ENCODE measurements at places on chromosomes 11 and 22. TPM values are rescaled to one million over a fixed set of nuclear protein-coding genes. Genes with fewer than 3 reads are reported as not detected.

GRCh38 chr22:48568736-48569330, 1258.8 kb downstream of the BRD1 start:
- no peaks in the 10 kb centered on the region for H3K4me1 ChIP-seq
- H3K27ac ChIP-seq: no peak overlapping the region
- H3K27me3 ChIP-seq: no peaks in the 10 kb centered on the region
- DNase-seq: no peak
- H3K36me3 ChIP-seq: no peaks in the 10 kb centered on the region

DNA sequence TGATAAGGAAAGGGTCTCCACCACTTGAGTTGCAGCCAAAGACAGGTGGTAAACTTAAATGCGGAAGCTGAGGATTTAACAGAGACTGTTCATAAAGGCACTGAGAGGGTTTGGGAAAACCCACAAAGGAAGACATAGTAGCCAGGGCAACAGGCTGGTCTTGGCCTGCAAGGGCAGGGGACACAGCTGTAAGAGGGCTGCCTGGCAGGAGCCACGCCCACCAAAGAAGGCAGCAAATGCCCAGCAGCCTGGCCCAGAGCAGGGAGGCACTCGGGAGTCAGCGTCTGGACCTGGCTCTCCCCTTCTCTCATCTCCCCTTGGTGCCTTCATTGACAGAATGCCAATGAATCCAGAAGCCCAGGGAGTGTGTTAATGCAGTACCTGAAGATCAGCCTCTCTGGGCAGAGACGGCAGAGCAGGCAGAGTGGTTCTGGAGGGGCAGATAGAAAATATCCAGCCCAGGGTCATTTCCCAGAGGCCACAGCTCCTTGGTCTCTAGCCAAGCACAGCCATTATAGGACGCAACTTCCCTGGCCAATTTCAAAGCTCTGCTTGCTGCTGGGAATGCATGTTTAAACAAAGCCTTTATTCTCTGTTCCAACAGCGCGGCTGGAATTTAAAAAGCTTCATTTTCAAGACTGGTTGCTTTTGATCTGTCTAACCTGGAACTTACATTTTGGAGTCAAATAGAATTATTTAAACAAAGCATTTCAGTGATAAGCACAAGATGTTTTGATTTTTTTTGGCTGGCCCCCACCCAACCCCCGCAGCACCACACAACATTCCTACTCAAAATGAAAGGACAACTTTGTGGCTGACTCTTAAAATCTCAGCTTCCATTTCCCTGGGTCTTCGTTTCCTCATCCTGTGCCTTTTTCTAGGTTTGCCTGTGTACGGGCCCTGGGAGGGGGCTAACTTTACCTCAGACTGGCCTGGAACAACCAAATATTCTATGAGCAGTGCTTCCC, 125.6 kb upstream of the LMO1 start:
- peaks cover 10% of the 10 kb centered on the region for H3K4me1 ChIP-seq
- H3K27ac ChIP-seq: no peak overlapping the region
- no peak for DNase-seq
- H3K4me3 ChIP-seq: no peak overlapping the region
- no peaks in the 10 kb centered on the region for H3K36me3 ChIP-seq

DNA sequence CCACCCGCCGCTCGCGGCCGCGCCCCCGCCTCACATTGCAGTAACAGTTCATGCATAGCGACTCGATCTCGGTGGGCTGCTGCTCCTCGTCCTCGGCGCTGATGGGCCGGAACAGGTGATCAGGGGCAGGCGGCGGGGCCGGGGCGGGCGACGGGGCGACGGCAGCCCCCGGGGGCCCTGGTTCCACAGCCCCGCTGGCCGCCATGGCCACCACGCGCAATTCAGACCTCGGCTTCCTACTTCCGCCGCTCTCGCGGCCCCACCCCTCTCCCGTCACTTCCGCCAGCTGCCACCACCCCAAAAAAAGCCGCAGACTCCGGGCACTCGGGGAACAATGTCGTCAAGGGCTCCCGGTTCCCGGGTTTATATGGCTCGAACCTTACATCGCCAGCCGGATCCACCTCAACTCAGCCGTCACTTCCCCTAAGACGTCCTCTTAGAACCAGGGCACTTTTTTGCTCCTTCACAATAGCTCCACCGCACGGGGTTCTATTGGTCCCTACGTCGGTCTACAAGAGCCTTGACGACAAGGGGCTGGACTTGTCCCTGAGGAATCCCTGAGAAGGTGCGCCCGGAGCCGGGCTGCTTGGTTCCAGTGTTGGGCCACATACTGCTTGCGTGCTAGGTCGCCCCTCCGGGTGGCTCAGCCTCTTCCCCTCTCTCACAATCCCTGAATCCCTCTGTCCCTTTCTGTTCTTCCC, at the start of gene ZPR1:
ZPR1 (minus strand) TSS at position 238 of the 701 bp plus-strand sequence; CDS start at position 205, 33 bp downstream.
- peak within 1 kb of the TSS; percentile 79 for H3K4me3 ChIP-seq
- peak within 1 kb of the TSS; percentile 56 for H3K27ac ChIP-seq
- DNase-seq: peak; percentile 89

GRCh38 chr11:15258433-15259165, 143.9 kb downstream of the INSC start:
- no peaks in the 10 kb centered on the region for H3K36me3 ChIP-seq
- no peak overlapping the region for H3K27ac ChIP-seq
- H3K27me3 ChIP-seq: no peaks in the 10 kb centered on the region
- DNase-seq: no peak
- peaks cover 4% of the 10 kb centered on the region for H3K4me1 ChIP-seq

DNA sequence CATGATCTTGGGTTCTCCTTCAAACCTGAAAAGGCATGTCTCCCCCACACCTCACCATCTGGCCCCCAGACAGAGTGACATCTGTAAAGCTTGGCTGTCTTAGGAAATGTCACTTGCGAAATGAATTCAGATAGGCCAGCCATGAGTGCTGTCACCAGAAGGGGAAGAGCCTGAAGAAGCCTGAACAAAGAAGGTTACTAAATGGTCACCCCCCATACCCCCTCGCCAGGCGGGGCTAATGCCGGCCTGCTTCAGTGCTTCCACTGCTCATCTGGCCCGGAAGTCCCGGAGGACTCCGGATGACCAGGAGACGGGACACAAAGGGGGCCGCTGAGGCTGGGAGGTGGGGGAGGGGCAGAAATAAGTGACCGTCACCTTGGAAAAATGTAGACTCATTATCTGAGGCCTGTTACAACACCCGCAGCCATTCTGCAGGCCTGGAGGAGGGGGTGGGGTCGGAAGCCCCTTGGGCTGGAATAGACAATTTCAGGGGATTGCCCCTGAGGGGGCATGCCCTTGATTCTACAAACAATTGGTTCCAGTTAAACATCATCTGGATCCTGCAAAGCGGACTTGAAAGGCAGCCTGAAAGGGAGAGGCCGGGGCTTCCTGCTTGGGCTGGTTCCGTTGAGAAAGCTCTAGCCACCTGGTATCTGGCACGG, 43.2 kb downstream of the NAT10 start:
- H3K36me3 ChIP-seq: peaks cover 34% of the 10 kb centered on the region
- no peaks in the 10 kb centered on the region for H3K4me1 ChIP-seq
- H3K4me3 ChIP-seq: no peak overlapping the region
- no peak overlapping the region for H3K27ac ChIP-seq

DNA sequence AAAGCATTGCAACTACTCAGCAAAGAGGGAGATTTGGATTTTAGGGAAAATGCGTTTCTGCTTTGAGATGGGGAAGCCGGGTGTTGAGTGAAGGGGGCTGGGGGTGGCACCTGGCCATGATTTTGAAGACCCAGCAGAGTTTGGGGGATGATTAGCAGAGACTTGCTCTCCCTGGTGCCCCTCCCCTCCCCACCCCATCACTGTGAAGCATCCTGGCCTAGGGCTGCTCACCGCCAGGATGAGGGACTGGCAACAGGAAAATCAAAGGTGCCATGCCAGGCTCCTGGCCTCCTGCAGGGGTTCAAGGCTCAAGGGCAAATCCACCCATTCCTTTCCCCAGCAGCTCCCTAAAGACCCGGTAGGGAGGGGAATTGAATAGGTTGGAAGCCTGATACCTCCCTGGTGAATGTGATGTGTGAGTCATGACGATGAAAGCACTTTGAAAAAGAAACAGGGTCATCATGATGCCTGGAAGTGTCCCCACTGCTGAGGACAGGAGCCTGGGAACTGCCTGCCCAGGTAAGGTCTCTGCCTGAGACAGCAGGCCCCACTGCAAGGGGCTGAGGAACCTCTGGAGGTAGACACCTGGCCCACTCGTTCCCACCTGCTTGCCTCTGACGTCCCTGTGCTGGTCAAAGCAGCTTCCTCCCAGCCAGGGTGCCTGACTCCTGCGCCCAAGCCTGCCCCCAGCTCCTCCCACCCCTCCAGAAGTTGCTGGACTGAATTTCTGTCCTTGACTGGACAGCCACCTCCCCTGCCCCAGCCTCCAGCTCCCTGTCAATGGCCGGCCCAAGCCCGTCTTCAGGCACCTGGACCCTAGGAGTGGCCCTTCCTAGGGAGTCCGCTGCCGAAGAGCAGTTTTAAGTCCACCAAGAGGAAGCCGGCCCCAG, 1.7 kb downstream of the CHST1 start:
- peaks cover 40% of the 10 kb centered on the region for H3K27me3 ChIP-seq
- peaks cover 22% of the 10 kb centered on the region for H3K4me1 ChIP-seq
- DNase-seq: no peak
- no peaks in the 10 kb centered on the region for H3K36me3 ChIP-seq
- H3K4me3 ChIP-seq: peak overlapping the region; percentile 78

DNA sequence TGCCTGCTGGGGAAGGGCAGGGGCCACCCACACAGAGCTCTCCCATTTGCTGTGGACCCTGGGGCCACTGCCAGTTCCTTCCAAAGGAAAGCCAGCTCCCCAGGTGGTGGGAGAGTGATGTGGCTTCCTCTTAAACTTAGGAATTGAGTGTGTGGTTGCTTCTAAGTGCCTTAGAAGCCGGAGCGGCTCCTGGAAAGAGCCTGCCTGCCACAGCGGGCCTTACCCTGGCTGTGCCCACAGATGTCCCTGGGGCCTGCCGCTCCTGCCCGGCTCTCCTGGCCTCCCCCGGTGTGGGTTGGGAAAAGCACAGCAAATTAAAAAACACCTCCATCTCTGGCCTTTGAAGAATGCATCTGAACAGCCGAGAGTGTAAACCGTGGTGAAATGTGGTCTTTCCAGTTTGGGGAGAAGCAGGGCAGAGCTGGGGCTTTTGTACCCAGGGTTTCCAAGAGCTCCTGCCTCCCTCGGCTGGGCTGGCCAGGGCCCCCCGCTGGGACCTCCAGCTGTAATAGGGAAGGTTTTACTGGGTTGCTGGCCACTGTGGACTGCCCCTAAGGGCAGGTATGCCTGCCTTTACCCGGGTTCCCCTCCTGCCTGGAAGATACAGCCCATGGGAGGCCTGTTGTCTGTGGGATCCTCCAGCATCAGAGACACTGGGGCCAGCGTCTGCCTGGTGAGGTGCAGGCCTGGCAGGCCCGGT, 30.2 kb downstream of the LRP5 start:
- no peaks in the 10 kb centered on the region for H3K27me3 ChIP-seq
- peak; percentile 29 for DNase-seq
- H3K4me1 ChIP-seq: peaks cover 11% of the 10 kb centered on the region
- 0 out of 2 replicates have a peak overlapping the region, but pooled peaks have one; percentile 16 for H3K4me3 ChIP-seq
- H3K27ac ChIP-seq: peak overlapping the region; percentile 77

DNA sequence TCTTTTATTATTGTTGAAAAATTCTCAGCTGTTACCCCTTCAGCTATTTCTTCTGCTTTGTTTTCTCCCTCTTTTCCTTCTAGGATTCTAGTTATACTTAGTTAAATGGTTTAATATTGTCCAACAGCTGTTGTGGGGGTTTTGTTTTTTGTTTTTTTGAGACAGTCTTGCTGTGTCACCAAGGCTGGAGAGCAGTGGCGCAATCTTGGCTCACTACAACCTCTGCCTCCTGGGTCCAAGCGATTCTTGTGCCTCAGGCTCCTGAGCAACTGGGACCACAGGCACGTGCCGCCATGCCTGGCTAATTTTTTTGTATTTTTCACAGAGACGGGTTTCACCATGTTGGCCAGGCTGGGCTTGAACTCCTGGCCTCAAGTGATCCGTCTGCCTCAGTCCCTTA, 12.7 kb downstream of the SDHAF2 start:
- H3K36me3 ChIP-seq: peaks cover 41% of the 10 kb centered on the region
- H3K27ac ChIP-seq: no peak overlapping the region
- H3K4me3 ChIP-seq: no peak overlapping the region
- H3K4me1 ChIP-seq: peaks cover 2% of the 10 kb centered on the region

DNA sequence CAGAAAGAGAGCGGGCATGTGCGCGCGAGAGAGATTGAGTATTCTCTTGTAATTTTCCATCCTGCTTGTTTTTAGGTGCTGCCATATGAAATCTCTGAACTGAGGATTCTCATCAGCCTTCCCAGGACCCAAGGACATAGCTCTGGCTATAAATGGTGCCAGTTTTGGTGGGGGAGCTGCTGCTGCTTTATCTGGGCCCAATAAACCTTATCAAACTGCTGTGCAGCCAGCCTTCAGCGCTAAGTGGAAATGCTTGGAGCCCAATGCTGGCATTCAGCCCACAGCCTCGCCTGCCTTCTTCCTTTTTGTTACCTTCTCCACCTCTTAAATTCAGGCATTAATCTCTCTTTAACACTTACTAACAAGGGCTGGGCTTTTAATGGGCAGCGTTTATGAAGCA, 2.4 kb upstream of the ZBTB16 start:
- H3K36me3 ChIP-seq: no peaks in the 10 kb centered on the region
- peaks cover 24% of the 10 kb centered on the region for H3K4me1 ChIP-seq
- DNase-seq: no peak
- peaks cover 55% of the 10 kb centered on the region for H3K27me3 ChIP-seq
- no peak overlapping the region for H3K4me3 ChIP-seq

- H3K4me1 ChIP-seq: no peaks in the 10 kb centered on the region
- DNase-seq: no peak
- no peak overlapping the region for H3K27ac ChIP-seq
- no peaks in the 10 kb centered on the region for H3K27me3 ChIP-seq
- no peaks in the 10 kb centered on the region for H3K36me3 ChIP-seq
Observed at GRCh38 chr11:45301537-45302246, 15.6 kb upstream of the SYT13 start.

DNA sequence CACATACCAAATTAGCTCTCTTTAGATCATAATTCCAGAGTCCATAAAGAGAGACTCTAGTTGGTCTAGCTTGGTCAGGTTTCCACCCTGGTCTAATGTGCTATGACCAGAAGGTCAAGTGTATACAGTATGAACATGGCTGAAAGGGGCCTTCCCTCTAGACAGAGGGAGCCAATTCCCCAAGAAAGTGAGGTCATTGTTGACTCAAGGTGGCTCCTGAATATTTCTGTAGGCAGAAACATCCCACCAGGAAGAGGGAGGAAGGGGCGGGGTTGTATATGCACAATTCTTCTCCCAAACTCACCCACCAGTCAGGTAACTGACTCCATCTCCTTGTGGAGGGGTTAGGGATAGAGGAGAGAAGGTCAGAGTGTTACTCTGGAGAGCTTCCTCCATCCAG, 281.8 kb upstream of the PLET1 start:
- H3K27me3 ChIP-seq: no peaks in the 10 kb centered on the region
- H3K4me1 ChIP-seq: no peaks in the 10 kb centered on the region
- DNase-seq: no peak
- no peak overlapping the region for H3K27ac ChIP-seq
- H3K4me3 ChIP-seq: no peak overlapping the region

- H3K4me1 ChIP-seq: peaks cover 21% of the 10 kb centered on the region
- no peak for DNase-seq
- no peak overlapping the region for H3K27ac ChIP-seq
Observed at GRCh38 chr11:66006891-66007176, 4.5 kb downstream of the BANF1 start.

Gene RTN4R
- 41.3 TPM for polyA plus RNA-seq

Gene OR8D4
- polyA plus RNA-seq: not detected

Gene TSSK2
- polyA plus RNA-seq: not detected

Gene P4HA3
- polyA plus RNA-seq: 0.05 TPM

Gene HPX
- 0.97 TPM for polyA plus RNA-seq

Gene CLMP
- polyA plus RNA-seq: 11.5 TPM

Gene CRKL
- 34.5 TPM for polyA plus RNA-seq

Gene VPREB1
- polyA plus RNA-seq: not detected

Gene UBE2L6
- polyA plus RNA-seq: 94.8 TPM

Gene MPZL2
- polyA plus RNA-seq: 2.3 TPM

Gene SEPTIN5
- 6.0 TPM for polyA plus RNA-seq

Measured in H1 (cell line).